ENCODE measurements at places on chromosomes 11 and 22.

- DNase-seq: no peak
These were observed 184.5 kb upstream of the NTM start for GRCh38 chr11:131185915-131186314.

DNA sequence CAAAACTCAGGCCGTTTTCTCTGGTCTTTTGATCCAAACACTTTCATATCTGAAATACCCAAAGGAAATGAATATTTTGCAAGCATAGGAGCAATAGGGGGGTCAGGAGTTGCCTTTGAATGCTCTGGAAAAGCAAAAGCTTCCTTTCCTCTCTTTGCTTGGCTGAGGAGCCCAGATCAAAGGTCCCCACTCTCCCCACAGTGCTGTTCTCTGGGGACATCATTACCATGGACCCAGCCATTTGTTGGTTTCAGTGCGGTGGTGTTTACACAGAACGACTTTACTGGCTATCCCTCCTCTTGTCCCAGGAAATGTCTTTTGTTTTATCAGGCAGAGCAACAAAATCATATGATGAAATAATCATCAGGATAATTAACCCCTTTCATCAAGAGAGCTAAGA, 1089.1 kb downstream of the TBC1D22A start:
- no peak for DNase-seq

DNA sequence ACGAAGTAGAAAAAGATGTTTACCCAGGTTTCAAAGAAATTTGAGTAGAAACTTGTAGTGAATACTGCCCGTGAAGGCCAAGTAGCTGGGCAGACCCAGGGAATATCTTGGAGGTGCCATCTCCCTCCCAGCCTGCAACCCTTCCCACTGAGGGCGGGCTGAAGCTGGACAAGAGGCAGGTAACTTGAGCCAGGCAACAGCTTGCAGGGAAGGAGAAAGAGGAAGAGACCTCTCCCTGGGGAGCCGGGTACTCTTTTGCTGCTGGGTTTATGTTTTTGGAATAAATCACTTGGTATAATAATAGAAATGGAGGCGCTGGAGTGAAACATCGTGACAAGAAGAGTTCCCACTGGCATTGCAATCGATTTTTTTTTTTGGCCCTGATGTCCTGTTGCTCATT, 49.4 kb upstream of the JAM3 start:
- no peak for DNase-seq

DNA sequence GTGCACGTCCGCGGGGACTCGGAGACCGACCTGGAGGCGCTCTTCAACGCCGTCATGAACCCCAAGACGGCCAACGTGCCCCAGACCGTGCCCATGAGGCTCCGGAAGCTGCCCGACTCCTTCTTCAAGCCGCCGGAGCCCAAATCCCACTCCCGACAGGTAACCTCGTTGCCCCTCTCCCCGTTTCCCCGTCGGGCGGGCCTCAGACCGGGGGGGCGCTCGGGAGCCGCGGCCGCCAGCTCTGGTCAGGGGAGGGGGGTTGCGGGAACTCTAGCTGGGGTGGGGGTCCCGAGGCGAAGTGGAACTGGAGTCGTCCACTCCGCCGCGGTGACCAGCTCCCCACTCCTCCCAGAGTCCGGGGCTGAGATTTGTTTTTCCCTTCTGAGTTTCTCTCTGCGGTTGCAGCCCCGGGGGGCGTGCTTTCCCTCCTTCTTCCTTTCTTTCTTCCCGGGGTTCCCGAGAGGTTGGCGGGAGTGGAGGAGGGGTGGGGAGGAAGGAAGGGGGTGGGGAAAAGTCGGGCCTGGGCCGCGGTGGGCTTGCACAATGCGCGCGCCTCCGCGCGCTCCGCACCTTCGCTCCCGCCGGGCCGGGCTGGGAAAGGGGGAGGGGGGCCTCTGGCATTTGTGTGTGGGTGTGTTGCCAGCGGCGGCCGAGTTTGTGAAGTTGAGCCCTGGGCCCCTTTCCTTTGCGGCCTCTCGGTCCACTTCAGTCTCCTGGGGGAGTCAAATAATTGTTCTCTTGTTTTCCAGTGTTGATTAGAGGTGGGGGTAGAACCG, 952 bp downstream of the YAP1 start:
- DNase-seq: peak; percentile 88

GRCh38 chr11:130426837-130427341, 1.5 kb downstream of the ADAMTS8 start:
- DNase-seq: no peak

GRCh38 chr11:116164843-116165242, 607.9 kb downstream of the BUD13 start:
- no peak for DNase-seq

GRCh38 chr11:68370211-68371111, 58.1 kb downstream of the LRP5 start:
- peak; percentile 60 for DNase-seq

- DNase-seq: no peak
These were observed 106.2 kb upstream of the USP47 start for GRCh38 chr11:11735586-11735985.

DNA sequence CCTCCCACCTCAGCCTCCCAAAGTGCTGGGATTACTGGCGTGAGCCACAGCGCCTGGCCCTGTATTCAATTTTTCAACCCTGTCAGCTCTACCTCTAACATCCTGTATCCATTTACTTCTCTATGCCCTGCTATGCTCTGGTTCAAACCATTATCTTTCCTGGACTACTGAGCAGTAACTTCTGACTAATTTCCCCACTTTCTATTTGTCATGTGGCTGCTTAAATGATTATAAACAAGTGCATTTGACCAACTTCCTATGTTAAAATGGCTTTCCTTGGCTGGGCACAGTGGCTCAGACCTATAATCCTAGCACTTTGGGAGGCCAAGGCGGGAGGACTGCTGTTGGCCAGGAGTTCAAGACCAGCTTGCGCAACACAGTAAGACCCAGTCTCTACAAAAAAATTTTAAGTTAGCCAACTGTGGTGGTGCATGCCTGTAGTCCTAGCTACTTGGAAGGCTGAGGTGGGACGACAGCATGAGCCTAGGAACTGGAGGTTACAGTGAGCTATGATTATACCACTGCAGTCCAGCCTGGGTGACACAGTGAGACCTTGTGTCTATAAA, 2.1 kb downstream of the MED19 start:
- DNase-seq: peak; percentile 11

DNA sequence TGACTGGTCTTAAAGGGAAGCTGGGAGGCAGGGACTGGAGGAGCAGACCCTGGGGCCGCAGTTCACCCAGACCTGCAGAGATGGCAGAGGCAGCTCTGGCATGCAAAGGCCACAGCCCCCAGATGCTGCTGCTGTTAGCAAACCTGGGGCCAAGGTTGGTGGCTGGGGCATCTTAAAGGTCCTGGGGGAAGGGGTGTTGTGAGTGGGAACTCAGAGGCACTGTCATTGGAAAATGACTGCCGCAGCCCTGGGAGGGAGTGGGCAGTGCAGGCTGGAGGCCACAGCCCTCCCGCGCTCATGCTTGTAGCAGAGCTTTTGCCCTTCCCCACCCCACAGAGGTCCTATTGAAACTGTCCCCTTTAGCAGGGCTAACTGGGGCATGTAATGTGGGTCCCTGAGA, 111.8 kb downstream of the CTTN start:
- DNase-seq: no peak

GRCh38 chr11:11931461-11932055, 76.9 kb downstream of the DKK3 start:
- peak; percentile 65 for DNase-seq
